ENCODE measurements at places on chromosomes 1 and 21.

GRCh38 chr1:9717193-9718005 is 65.9 kb downstream of the PIK3CD start:
- DNase-seq, result peak; percentile 96

DNA sequence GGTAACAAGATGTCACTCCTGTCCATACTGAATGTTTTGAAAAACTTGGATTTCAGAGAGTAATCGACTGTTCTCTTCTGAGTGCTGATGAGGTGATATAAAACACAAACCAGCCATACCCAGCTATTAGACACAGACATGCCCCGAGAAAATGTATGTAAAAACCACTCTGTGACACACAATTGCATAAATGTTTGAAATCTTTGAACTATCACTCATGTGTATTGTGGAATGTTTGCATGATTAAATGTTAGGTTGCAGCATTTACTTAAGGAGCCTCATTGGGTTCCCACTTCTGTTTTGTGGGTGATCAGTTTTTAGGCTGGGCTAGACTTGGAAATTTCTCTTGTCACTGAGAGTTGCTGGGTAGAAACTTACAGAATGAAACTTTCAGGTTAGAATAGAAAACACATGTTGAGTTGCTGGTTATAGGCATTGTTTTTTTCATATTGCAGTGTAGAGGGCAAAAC is 270.4 kb upstream of the B3GALT2 start:
- DNase-seq, result no peak

DNA sequence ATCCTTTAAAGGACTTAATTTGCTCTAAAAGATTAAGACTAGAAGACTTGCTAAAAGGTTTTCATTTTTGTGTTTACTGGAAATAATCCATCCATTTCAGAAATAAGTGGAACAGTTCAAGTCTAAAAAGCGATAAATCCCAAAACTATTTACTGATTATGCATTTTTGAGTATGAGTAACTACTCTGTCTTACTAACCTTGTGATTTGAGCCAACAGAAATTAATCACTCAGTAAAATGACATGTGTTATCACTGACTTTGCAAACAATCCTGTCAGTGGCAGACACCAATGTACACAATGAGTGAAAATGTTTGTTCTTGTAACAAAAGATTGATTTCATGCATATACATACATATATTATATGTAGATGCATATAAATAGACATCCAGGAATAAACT is 218.0 kb downstream of the DENND1B start:
- no peak for DNase-seq

DNA sequence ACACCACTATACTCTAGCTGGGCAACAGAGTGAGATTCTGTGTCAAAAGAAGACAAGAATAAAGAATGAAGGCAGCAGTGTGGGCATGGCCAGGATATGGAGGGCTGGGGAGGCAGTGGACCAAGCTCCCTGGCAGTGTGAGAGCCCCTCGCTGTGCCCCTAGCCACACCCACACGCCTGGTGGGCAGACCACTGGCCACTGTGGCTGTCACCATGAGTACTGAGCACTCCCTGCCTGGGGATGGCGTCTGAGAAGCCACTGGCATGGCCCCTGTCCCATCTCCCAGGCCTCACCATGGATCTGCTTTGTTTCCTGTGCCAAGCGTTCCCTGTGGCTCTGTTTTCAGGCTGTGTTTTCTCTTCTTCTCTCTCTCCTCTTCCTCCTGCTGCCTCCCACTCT is 51.7 kb downstream of the STUM start:
- no peak for DNase-seq

GRCh38 chr1:28756846-28757245 is 20.1 kb downstream of the YTHDF2 start:
- DNase-seq, result no peak

DNA sequence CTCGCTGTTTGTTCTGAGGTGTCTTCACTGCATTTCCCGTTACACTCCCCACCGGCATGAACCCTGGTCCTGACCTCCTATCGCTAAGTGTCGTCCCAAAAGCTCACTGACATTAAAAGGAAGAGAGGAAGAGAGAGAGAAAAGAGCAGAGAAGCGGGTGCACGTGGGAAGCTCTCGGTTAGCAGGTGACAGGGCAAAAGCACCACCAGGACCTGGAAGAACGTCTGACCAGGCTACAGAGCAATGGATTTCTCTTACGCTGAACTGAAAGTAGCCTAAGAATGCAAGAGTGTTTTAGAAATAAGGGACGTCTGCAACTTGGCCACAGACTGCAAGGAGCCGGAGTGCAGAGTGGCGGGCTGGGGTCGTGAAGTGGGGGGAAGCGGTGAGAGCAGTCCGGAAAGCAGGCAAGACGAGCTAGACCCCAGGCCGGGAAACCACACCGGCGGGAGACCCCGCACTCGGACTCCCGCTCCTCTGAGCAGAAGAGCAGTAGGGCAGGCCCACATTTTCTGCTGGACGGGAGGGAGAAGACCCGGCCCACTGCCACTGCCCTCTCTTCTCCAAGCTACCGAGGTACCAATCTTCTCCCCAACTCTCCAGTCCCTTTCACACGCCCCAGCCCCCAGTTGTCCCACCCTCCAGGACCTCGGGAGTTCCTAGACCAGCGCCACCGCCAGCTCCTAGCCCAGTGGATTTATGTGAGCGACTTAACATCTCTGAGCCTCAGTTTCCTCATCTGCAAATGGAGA is 8.3 kb upstream of the MPZL1 start:
- peak; percentile 15 for DNase-seq

DNA sequence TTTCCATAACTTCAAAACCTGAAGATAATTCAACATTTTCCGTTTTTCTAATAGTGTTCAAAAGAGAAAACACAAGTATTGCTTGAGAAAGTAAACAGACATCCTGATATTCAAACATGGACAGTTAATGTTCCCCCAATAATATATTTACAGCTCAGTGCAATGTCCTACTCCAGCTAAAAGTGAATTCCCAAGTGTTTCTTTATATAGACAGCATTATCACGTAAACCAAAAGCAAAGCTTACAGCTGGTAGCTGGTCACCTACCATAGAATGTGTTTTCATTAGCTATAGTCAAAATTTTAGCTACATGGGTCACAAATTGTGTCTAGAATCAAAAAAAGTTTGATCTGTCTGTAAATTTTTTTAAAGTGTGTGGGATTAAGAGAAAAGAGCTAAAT is 34.9 kb downstream of the WLS start:
- no peak for DNase-seq

DNA sequence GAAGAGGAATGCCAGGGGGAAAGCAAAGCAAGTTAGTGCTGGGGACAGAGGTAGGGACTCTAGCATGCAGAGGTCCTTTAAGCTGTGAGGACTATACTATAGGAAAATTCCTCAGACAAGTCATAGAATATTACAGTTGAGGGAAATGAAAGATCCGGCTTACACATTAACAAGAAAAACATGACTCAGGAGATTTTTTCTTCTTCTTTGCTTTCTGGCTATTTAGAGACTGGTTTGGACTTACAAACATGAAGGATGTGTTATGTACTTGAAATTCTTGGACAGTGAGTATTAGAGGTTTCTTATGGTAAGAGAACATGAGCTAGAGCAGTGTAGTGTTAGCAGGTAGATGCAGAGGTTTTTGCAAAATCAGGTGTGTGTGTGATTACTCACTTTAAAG is 24.9 kb downstream of the USP25 start:
- no peak for DNase-seq

DNA sequence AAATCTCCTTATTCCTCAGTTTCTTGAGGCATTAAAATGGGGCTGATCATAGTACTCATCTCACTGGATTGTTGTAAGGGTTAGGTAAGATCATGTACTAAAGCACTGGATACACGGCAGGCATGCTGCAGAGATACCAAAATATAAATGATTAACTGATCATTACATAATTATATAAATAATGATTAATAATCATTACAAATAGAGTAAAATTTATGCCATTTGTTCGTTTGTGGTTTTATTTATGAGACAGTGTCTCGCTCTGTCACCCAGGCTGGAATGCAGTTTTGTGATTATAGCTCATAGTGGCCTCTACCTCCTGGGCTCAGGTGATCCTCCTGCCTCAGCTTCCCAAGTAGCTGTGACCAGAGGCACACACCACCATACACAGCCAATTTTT is 140.7 kb downstream of the HHAT start:
- no peak for DNase-seq

GRCh38 chr1:57655161-57655560 is 231.3 kb upstream of the DAB1 start:
- no peak for DNase-seq

- no peak for DNase-seq
Measured at GRCh38 chr1:18262726-18263125, 155.1 kb downstream of the IGSF21 start.

DNA sequence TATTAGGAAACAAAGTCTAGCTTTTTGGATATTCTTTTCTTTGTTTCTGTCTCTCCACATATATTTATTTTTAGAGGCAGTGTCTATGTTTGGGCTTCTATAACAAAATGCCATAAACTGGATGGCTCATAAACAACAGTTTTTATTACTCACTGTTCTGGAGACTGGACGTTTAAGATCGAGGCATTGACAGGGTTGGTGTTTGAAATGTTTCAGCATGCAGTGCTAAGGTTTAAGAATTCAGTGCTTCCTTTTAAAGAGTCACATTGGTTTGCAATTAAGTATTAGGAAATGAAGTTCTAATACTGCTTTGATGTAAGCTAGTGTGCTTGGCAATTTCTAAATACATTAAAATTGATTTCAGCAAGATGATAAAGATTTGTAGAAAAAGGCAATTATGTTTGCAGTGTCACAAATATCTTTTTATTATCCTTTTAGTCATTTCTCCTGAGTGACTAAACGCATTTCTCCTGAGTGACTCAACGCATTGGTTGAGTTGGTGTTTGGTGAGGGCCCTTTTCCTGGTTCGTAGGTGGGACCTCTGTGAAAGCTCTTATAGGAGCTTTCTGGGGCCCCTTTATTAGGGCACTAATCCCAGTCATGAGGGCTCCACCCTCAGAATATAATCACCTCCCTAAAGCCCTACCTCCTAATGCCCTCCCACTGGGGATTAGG is 317.0 kb downstream of the USP25 start:
- no peak for DNase-seq

DNA sequence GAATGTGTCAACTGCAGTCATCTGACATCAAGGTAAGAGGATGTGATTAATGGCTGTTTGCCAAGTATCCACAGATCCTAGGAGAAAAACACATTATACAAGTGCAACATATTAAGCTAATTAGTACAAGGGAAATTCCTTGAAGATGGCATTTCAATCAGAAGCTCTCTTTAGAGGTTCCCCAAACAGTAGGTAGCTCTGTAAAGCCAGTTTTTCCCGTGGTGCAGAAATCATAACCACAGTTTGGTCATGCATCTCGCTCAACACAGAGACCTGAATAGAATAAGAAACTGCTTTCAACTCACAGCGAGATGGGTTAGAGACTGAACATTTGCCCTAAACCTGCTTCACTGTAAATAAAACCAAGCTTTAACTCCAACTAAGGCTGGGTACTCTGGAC is 230.5 kb upstream of the CAMK1G start:
- DNase-seq, result no peak

DNA sequence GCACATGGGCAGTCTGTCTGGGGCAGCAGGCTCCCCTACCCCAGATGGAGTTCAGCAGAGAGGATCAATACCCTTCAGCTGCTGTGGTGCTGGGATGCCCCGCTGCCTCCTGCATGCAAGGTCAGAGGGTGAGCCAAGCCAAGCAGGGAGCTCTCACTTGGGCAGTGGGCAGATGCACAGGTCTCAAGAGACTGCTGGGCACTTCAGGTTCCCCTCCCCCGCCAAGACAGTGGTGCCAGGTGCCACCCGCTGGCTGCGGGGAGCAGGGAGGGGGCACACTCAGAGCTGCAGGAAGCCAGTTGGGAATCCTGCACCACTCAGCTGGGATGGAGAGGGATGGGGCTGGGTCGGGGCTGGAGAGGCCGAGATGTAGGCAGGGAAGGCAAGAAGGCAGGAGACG is 15.8 kb upstream of the EVA1B start:
- DNase-seq, result no peak

DNA sequence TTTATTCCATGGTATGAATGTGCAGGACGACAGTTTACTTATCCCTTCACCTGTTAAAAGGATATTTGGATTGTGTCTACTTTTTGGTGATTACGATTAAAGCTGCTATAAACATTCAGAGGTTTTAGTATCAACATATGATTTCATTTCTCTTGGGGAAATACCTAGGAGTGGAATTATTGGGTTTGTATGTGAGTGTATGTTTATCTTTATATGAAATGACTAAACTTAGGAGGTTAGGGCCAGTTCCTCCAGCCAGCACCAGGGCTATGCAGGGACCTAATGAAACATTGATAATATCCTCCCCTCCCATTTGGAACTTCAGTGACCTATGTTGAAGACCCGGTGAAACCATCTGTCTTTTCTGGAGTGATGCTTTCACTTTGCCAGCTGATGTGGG is 13.8 kb downstream of the TMEM51 start:
- no peak for DNase-seq

- DNase-seq, result peak; percentile 82
Measured at GRCh38 chr1:59814180-59814900, 409 bp upstream of the HOOK1 start.

DNA sequence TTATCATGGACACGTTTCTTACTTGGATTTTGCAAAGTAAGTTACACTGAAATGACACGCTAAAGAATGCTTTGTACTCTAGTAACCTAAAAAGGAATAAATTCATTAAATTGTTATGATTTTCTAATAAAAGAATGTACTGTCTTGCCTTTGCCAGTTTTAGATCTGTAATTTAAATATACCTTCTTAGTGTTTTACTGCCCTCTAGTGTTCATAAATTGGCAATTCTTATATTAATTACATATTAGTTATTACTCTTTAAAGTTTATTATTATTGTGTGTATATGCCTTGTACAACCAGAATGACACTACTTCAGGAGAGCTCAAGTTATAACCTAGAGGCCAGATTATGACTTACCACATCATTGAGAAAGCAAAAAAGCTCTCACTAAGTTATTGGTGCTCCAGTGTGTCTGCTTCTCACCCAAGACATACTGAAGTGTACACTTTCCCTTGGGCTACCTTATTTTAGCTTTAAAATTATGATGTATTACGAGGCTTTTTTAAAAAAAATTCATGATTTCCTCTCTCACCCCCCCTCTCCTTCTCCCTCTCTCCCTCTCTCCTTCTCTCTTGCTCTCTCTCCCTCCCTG is 169.9 kb downstream of the HS2ST1 start:
- DNase-seq, result peak; percentile 12

GRCh38 chr1:244841273-244841927 is 5.9 kb downstream of the COX20 start:
- DNase-seq, result no peak

- DNase-seq, result no peak
Measured at GRCh38 chr1:151142411-151143056, 3.9 kb downstream of the SEMA6C start.

GRCh38 chr1:156841295-156841855 is 17.5 kb downstream of the INSRR start:
- no peak for DNase-seq

DNA sequence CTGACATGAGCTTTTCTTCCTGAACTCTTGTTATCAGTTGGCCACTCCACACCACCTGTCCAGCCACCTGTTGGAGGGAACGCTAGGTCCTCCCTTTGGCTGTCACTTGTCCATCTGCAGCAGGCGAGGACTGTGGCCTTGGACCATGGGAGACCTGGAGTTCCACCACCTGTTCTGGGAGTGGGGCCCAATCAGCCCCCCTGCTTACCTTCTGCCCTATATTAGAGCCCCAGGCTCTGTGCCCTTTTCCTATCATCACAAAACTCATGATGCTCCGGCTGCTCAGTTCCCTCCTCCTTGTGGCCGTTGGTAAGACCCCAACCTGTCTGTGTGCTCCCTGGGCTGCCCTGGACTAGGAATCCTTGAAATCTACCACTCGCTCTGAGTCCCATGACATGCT is at the start of gene CELA3A:
CELA3A (plus strand) TSS at position 249 of the 400 bp plus-strand sequence; CDS start at position 267, 18 bp downstream.
- DNase-seq, result no peak
